ENCODE measurements at places on chromosomes 4 and X. TPM values are rescaled to one million over a fixed set of nuclear protein-coding genes. Genes with fewer than 3 reads are reported as not detected.
A peak's percentile ranks its signal among the peaks of the same experiment; 100 is the strongest.

DNA sequence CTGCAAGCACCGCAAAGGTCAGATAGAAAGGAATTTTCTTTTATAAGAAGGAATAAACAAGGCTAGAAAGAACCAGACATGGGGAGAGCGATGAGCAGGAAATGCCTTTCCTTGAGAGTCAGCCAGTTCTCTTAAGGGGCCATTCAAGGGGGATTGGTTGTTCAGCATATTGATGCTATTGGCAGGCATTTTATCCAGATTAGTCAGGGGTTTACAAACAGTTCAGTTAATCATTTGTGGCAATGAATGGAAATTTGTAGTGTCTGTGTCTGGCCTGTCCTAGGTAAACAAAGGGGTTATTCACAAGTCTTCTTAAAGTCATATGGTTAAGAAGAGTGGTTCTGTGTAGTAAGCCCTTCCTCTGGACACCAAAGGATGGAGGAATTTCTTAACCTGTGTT lies 184.7 kb upstream of the FRMPD4 start:
- no peak overlapping the region for H3K4me3 ChIP-seq
- H3K27ac ChIP-seq, result no peak overlapping the region
- H3K27me3 ChIP-seq, result no peaks in the 10 kb centered on the region
- no peaks in the 10 kb centered on the region for H3K4me1 ChIP-seq
- no peak for DNase-seq
- H3K36me3 ChIP-seq, result no peaks in the 10 kb centered on the region

- H3K4me1 ChIP-seq, result no peaks in the 10 kb centered on the region
- peak overlapping the region; percentile 67 for H3K4me3 ChIP-seq
- peak overlapping the region; percentile 75 for H3K27ac ChIP-seq
- no peaks in the 10 kb centered on the region for H3K36me3 ChIP-seq
- no peaks in the 10 kb centered on the region for H3K27me3 ChIP-seq
- DNase-seq, result no peak
These were observed 409 bp upstream of the MPP1 start for GRCh38 chrX:154805696-154806091.

- DNase-seq, result no peak
- no peak overlapping the region for H3K4me3 ChIP-seq
- H3K27ac ChIP-seq, result no peak overlapping the region
- H3K36me3 ChIP-seq, result no peaks in the 10 kb centered on the region
- H3K27me3 ChIP-seq, result no peaks in the 10 kb centered on the region
These were observed 111.5 kb downstream of the KLF8 start for GRCh38 chrX:56343664-56344063.

- no peaks in the 10 kb centered on the region for H3K36me3 ChIP-seq
- DNase-seq, result no peak
- H3K27me3 ChIP-seq, result no peaks in the 10 kb centered on the region
- H3K4me1 ChIP-seq, result peaks cover 11% of the 10 kb centered on the region
These were observed 206.7 kb downstream of the MGST2 start for GRCh38 chr4:139872274-139872673.

DNA sequence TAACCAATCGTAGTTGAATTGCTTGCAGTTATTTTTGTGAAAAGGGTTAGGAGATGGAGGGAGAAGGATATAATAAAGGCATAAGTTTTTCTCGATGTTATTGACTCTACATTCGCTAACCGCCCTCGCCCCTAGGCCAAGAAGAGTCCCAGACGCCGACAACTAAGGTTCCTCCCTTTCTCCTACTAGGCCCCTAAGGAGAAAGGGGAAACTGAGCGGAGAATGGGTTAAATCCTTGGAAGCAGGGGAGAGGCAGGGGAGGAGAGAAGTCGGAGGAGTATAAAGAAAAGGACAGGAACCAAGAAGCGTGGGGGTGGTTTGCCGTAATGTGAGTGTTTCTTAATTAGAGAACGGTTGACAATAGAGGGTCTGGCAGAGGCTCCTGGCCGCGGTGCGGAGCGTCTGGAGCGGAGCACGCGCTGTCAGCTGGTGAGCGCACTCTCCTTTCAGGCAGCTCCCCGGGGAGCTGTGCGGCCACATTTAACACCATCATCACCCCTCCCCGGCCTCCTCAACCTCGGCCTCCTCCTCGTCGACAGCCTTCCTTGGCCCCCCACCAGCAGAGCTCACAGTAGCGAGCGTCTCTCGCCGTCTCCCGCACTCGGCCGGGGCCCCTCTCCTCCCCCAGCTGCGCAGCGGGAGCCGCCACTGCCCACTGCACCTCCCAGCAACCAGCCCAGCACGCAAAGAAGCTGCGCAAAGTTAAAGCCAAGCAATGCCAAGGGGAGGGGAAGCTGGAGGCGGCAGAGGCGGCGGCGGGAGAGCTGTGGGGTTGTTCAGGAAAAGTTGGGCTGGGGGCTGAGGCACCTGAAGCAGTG lies 5.9 kb downstream of the ATOH1 start:
- H3K27me3 ChIP-seq, result peaks cover 3% of the 10 kb centered on the region
- no peak overlapping the region for H3K27ac ChIP-seq
- H3K4me3 ChIP-seq, result no peak overlapping the region
- H3K4me1 ChIP-seq, result peaks cover 20% of the 10 kb centered on the region
- no peaks in the 10 kb centered on the region for H3K36me3 ChIP-seq

- no peak for DNase-seq
- H3K27ac ChIP-seq, result peak overlapping the region; percentile 58
- H3K4me1 ChIP-seq, result peaks cover 51% of the 10 kb centered on the region
- H3K4me3 ChIP-seq, result no peak overlapping the region
These were observed 12.8 kb upstream of the SLC2A9 start for GRCh38 chr4:10034136-10034535.

DNA sequence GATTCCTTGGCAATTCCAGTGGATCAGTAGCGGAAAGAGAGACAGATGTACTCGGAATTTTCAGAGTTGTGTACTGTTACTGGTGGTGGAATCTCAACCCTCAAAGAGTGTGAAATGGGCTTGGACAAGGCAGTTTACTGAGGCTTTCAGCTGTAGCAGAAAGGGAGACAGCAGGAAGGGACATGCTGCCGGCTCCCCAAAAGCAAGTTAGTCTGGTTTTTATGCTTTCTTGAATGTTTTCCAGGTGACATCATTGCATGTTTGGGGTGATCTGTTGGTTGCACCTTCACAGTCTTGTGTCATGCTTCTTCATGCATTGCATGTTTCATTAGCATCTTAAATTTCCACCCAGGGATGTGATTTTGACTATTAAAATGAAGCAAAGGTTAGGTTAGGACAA lies 1282.2 kb downstream of the ADGRL3 start:
- H3K36me3 ChIP-seq, result no peaks in the 10 kb centered on the region
- no peaks in the 10 kb centered on the region for H3K4me1 ChIP-seq
- DNase-seq, result no peak
- H3K4me3 ChIP-seq, result no peak overlapping the region
- no peak overlapping the region for H3K27ac ChIP-seq
- no peaks in the 10 kb centered on the region for H3K27me3 ChIP-seq

DNA sequence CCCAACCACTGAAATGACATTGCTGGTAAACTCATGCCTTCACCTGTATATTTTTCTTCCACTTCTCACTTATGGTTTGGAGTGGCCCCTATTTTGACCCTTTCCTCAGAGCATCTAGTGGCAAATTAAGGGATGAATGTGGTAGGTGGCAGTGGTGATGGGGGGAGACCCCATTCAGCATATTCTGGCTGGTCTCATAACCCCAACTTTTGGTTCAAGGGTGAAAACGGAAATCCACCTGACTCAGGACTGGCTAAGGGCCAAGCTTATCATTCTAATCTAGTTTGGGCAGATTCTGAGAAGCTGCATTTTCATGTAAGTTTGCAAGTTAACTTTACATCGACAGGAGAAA lies 47.0 kb upstream of the NSUN7 start:
- H3K4me3 ChIP-seq, result no peak overlapping the region
- H3K27ac ChIP-seq, result no peak overlapping the region
- DNase-seq, result no peak
- no peaks in the 10 kb centered on the region for H3K4me1 ChIP-seq
- H3K36me3 ChIP-seq, result no peaks in the 10 kb centered on the region

DNA sequence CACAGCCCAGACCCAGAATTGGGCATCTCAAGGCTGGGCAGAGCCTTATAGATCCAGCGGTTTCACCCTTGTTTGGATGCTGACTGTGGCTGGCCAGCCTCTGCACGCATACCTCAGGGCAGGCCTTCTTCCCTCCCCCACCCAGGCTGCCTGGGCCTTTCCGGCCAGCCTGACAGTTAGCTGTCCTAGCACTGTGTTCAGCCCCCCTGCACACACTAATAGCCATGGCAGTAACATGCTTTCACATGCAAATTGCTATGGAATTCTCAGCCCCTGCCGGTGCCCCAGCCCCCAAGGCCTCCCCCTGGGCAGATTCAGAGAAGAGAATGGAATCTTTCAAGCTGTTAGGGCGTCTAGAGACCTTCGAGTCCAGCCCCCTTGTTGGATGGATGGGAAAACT lies 17.7 kb downstream of the EFNB1 start:
- H3K27me3 ChIP-seq, result no peaks in the 10 kb centered on the region
- H3K4me3 ChIP-seq, result no peak overlapping the region
- H3K27ac ChIP-seq, result no peak overlapping the region
- no peak for DNase-seq

DNA sequence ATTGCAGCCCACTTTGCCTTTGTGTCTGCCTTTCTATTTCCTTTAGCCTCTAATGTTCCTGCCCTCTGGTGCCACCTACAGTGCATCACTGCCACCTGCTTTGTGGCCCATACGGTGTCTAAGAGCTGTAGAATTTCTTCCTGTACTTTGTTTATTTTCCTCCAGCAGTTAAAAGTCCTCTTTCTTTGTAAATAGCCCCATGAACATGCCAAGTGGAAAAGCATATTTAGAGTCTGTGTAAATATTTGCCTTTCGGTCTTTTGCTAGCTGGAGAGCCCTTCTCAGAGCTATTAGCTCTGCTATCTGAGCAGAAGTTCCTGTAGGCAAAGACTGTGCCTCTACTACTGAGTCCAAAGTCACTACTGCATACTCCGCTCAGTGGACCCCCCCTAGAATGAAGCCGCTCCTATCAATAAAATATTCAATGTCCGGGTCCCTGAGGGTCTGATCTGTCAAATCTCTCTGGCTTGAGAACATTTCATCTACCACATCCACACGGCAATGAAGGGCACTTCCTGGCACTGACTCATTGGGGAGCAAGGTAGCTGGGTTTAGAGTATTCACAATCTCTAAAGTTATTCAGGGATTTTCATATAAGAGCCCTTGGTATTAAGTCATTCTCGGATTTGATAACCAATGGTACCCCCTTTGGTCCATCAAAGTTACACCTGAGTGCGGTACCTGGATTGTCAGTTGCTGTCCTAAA lies 36.3 kb downstream of the SULT1E1 start:
- no peaks in the 10 kb centered on the region for H3K4me1 ChIP-seq
- no peak for DNase-seq
- no peaks in the 10 kb centered on the region for H3K36me3 ChIP-seq

GRCh38 chr4:124867536-124867935 lies 155.0 kb upstream of the ANKRD50 start:
- H3K27ac ChIP-seq, result no peak overlapping the region
- H3K36me3 ChIP-seq, result no peaks in the 10 kb centered on the region
- no peaks in the 10 kb centered on the region for H3K4me1 ChIP-seq
- no peak for DNase-seq

DNA sequence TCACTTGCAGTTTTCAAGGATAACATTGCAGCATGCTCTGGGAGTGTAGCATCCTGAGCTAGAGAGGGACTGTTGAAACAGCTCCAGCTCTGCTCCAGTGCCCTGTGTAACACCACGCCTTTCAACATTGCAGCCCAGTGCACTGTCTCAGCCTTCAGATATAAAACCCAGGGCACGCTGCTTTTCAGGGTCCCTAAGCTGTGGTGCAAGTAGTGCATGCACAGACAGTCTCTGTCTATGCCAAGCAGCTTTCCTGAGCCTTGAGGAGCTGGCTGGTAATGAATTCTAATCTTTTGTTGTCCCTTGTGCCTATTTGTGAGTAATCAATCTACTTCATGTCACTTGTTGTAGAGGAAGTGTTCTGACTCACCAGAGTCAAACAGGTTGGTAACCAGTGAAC lies 897.0 kb downstream of the ARAP2 start:
- H3K36me3 ChIP-seq, result no peaks in the 10 kb centered on the region
- no peak for DNase-seq
- no peaks in the 10 kb centered on the region for H3K4me1 ChIP-seq

- no peak overlapping the region for H3K4me3 ChIP-seq
- peaks cover 37% of the 10 kb centered on the region for H3K4me1 ChIP-seq
- no peaks in the 10 kb centered on the region for H3K27me3 ChIP-seq
- H3K36me3 ChIP-seq, result no peaks in the 10 kb centered on the region
These were observed 159.2 kb downstream of the SPRY1 start for GRCh38 chr4:123555807-123556273.

GRCh38 chrX:110142096-110142495 lies 139.2 kb downstream of the TMEM164 start:
- H3K4me3 ChIP-seq, result no peak overlapping the region
- DNase-seq, result no peak
- H3K4me1 ChIP-seq, result peaks cover 6% of the 10 kb centered on the region
- H3K36me3 ChIP-seq, result no peaks in the 10 kb centered on the region

- no peaks in the 10 kb centered on the region for H3K27me3 ChIP-seq
- H3K36me3 ChIP-seq, result no peaks in the 10 kb centered on the region
- no peak overlapping the region for H3K4me3 ChIP-seq
- no peak overlapping the region for H3K27ac ChIP-seq
- no peaks in the 10 kb centered on the region for H3K4me1 ChIP-seq
- no peak for DNase-seq
These were observed 35.7 kb downstream of the LDB2 start for GRCh38 chr4:16862697-16863096.

GRCh38 chr4:106317815-106318214 lies 1.5 kb downstream of the AIMP1 start:
- DNase-seq, result no peak
- no peaks in the 10 kb centered on the region for H3K36me3 ChIP-seq
- peaks cover 17% of the 10 kb centered on the region for H3K4me1 ChIP-seq
- H3K27ac ChIP-seq, result no peak overlapping the region
- peak overlapping the region; percentile 89 for H3K4me3 ChIP-seq

DNA sequence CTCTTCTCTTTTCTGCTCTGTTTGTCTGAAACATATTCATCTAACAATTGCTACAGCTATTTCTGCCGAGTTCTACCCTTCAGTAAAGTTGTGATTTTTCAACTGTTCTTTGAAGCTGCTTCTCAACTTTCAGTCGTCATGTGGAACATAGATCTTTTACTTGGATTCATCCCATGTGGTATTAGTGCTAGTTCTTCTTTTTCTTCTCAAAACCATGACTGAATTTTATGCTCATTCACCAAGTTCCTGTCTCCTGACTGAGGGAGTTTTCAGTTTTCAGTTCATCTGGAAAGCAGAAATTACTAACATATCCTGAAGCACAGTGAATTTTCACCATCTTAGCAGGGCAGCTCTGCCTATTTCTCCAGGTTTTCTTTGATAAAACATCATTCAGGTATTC lies 12.1 kb downstream of the ACSL4 start:
- no peak overlapping the region for H3K4me3 ChIP-seq
- peaks cover 7% of the 10 kb centered on the region for H3K27me3 ChIP-seq
- no peak overlapping the region for H3K27ac ChIP-seq
- no peaks in the 10 kb centered on the region for H3K4me1 ChIP-seq
- no peak for DNase-seq

GRCh38 chrX:154368630-154369448 lies 5.6 kb downstream of the FLNA start:
- H3K36me3 ChIP-seq, result peaks cover 42% of the 10 kb centered on the region
- peak overlapping the region; percentile 63 for H3K4me3 ChIP-seq
- H3K27ac ChIP-seq, result peak overlapping the region; percentile 92
- no peaks in the 10 kb centered on the region for H3K27me3 ChIP-seq
- peak; percentile 45 for DNase-seq

GRCh38 chr4:38572793-38573192 lies 91.2 kb upstream of the KLF3 start:
- H3K27me3 ChIP-seq, result no peaks in the 10 kb centered on the region
- H3K4me1 ChIP-seq, result no peaks in the 10 kb centered on the region
- DNase-seq, result no peak
- no peaks in the 10 kb centered on the region for H3K36me3 ChIP-seq
- H3K27ac ChIP-seq, result no peak overlapping the region

The PPARGC1A gene
- 7.6 TPM for total RNA-seq

The NAT8L gene
- total RNA-seq, result 5.2 TPM

The FAAH2 gene
- total RNA-seq, result not detected

The ZFP92 gene
- total RNA-seq, result 0.39 TPM

The CDS1 gene
- total RNA-seq, result 0.30 TPM

The ABLIM2 gene
- total RNA-seq, result 125 TPM

The MAGEB2 gene
- not detected for total RNA-seq

The TMEM156 gene
- total RNA-seq, result not detected
